ENCODE measurements at places on chromosomes 5 and 9. TPM values are rescaled to one million over a fixed set of nuclear protein-coding genes. Genes with fewer than 3 reads are reported as not detected.

DNA sequence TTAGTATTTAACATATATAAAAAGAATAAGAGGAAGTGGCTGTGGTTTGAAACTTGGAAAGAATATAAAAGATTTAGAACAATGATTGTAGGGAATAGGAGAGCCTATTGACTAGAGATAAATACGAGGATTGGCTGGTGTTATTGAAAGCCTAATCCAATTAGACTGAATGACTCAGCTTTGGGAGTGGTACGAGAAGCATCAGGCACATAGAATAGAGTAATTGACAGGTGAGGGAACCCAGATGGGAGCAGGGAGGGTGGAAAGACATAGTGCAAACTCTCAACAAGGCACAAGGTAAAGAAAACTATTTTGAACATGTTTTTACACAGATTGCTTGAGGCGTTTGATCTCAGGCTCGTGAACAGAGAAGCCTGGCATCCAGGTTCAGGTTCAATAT lies 338.9 kb upstream of the KLF9 start:
- DNase-seq, result no peak

DNA sequence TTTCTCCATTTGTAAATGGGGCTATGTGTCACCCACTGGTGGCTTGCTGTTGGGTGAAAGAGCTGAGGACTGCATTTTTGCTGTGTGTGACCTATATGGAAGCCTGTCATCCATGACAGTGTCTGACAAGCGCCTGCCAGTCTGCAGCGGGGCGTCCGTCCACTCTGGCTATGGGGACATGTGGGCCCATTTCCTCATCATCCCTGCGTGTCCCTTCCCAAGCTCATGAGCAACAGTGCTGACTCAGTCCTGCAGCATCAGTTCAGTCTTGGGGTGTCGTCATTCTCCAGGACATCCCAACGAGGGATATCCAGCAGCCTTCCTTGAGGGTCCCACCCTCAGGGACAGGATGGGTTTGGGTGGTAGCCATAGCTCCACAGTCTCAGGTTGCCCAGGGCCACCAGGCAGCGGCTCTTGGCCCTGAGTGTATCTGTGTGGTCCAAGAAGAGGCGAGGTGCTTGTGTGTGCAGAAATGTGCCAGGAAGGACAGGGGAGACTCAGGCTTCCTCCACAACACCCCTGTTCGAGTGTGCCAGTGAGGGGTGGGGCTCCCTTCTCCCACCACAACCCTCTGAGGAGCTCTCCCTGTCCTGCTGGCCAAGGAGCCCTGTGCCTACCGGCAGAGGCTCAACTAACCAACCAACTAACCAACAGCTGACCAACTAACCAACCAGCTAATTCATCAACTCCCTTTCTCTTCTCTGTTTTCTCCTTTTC lies 2.1 kb downstream of the FGD3 start:
- DNase-seq, result no peak

DNA sequence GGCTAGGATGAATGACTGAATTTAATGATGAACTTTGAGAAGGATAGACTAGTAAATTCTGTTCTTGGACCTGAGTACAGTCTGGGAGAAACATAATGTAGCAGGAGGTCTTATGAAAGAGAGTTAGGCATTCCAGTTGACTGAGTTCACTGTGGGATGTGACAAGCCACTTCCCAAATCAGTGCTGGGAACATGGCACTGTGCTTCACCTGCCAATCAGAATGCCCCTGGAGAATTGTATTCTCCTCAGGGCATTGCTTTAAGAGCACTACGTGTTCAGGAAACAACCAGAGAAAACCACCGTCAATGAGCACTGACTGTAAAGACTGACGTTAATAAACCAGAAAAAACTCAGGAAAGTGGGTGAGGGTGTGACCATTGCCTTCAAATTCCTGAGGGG lies 1.2 kb downstream of the CCDC107 start:
- DNase-seq, result no peak

DNA sequence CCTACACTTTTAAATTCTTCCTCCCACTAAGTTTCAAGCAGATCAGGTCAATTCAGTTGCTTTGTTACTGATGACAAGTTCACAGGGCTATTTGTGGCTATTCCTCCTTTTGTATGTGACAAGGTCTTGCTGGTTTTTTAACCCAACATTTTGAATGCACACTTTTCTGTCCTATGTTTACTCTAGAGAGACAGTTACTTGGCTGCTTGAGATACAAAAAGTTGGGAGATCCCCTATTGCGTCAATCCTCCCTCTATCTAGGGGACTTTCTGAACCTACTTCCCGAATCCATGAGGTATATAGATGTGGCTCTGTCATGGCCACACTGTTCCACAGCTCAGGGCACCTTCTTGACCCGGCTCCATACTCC lies 386.7 kb downstream of the NTRK2 start:
- DNase-seq, result no peak

DNA sequence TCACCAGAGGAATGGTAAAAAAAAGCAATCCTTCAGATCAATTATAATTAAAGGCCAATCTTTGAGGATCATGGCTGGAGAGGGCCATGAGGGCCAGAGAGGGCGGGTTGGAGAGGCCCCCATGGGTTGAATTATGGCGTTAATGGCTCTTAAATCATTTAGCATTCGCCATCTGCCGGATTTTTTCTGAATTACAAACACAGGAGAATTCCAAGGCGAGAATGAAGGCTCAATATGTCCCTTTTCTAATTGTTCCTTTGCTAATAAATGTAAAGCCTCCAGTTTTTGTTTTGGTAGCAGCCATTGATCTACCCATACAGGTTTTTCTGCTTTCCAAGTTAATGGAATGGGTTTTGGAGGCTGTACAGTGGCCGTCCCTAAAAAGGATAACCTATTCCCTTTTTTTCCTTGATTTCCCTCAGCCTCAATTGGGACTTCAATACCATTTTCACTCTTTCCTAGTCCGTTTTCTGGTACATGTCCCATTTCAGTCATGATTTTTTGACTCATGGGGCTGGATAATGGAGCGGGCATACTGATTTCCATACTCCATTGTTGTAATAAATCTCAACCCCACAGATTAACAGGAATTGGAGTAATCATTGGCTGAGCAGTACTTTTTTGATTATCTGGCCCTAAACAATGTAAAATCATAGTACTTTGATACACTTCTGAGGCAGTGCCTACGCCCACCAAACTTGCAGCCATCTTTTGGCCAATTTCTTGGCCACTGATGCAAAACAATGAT lies 6.7 kb upstream of the TMEM141 start:
- DNase-seq, result no peak

DNA sequence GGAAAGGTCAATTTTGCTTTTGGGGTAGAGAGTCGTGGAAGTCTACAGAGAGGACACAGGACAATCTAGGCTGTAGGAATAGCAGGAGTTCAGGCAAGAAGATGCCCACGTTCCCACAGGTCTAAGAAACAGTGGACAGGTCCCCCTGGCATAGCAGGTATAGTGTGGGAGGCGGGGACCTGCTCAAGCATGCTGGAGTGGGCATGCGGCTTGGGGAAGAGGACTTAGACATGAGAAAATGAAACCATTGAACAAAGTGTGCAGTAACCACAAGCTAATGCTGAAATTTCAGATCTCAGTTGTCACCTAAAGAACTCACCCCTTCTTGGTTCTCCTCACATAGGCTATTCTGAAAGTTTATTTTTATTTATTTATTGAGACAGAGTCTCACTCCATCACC lies 142.8 kb upstream of the EFNA5 start:
- no peak for DNase-seq

GRCh38 chr9:100472788-100473275 lies at the start of gene TMEFF1:
Gene TMEFF1 (plus strand): TSS chr9:100473149. CDS start chr9:100473545, 396 bp downstream.
- no peak for DNase-seq

DNA sequence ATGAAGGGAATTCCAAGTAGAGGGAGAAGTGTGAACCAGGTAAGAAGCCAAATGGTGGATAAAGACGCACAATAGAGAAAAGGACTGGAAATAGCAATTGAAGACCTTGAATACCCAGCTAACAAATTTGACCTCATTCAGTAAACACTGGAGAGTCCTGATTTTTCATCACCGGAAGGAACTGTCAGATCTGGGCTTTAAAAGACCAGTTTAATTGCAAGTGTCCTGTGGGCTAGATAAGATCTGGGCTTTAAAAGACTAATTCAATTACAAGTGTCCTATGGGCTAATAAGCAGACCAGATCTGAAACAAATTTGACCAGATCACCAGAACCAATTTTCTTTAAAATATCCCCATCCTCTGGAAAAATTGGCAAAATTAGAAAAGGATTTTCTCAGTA lies 380.0 kb downstream of the ACTL7B start:
- no peak for DNase-seq

DNA sequence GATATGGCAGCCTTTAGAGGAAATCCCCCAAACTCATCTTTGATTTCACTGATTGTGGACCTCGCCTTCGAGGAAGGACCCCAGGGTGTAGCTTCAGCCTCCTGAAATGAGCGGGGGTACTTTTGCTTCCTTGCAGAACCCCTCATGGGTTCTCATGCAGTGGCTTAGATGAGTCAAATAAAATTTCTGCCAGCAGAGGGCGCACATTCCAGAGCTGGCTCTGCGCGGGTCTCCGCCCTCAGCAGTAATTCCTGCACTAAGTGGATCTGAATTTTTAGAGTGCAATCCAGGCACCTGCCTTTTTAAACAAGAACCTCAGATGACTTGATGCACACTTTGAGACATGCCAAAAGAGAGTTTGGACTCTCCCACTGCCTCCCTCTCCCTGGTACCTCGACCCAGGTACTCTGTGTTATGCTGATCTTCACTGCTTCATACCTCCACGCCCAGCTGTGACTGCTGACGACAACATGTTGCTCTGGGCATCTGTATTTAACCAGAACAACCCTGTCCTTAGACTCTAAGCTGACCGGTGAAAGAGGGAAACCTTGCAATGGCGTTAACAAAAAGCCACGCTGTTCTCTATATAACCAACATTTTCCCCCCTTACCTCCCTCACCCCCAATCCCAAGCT lies 7.3 kb downstream of the EGFLAM start:
- DNase-seq, result peak; percentile 15

PCDHB16 gene
- polyA plus RNA-seq, result 0.66 TPM

MEGF10 gene
- not detected for polyA plus RNA-seq

SLCO4C1 gene
- polyA plus RNA-seq, result not detected

Measured in AG04450 (cell line).